Panc1 (cell line): ENCODE measurements at places on chromosomes 5 and 9.

DNA sequence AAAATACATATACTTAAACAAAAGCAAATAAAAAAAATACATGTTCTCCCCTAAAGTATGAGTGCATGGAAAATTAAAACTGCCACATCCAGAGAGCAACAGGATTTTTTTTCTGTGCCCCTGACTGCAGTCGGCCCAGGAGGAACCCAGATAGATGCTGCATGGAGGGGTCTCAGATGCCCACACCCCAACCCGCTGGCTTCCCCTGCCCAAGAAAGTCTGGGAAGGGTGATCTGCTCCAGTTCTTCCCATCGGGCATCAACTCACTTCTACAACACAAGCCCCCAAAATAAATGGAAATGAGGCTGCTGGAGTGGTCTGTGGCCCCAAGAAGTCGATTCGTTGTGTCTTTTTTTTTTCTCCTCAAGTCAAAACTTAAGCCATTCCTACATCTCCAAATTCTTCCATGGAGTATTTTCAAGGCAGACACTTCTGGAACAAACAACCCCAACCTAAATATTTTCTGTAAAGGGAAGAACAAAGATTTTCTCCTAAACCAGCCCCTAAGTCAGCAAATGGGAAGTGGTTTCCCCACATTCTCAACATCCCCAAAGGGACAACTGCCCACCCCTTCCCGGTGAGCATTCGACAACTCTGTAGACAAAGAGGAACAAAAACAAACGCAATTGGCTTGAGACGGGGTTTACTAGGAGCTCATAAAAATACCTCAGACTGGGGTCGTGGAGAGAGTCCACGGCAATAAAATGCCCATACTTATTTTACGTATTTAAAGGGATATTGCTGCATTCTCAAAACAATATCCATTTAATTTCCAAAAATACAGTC is 46.7 kb downstream of the ROR2 start:
- no peak for DNase-seq

- DNase-seq: no peak
Measured at GRCh38 chr5:68673106-68673822, 420.6 kb upstream of the SLC30A5 start.

DNA sequence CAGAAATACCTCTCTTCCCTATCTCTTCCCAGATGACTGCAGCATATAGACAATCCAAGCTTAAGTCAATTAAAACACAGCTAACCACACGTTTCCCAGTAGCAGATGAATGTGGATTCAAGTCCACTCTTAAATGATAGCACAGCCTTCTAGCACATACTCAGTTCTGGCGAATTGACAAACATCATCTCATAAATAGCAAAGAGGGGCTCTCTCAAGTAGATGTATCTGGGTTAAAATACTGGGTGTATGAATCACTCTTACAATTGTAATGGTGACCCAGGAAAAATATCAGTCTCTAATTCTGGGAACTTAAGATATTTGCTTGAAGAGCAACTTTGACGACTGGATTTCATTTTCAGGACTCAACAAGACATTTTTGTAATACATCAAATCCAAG is 67.0 kb upstream of the HAPLN1 start:
- DNase-seq: no peak

GRCh38 chr9:133928248-133928764 is 63.8 kb downstream of the VAV2 start:
- no peak for DNase-seq

- no peak for DNase-seq
Measured at GRCh38 chr9:477193-477592, 262.5 kb downstream of the DOCK8 start.

DNA sequence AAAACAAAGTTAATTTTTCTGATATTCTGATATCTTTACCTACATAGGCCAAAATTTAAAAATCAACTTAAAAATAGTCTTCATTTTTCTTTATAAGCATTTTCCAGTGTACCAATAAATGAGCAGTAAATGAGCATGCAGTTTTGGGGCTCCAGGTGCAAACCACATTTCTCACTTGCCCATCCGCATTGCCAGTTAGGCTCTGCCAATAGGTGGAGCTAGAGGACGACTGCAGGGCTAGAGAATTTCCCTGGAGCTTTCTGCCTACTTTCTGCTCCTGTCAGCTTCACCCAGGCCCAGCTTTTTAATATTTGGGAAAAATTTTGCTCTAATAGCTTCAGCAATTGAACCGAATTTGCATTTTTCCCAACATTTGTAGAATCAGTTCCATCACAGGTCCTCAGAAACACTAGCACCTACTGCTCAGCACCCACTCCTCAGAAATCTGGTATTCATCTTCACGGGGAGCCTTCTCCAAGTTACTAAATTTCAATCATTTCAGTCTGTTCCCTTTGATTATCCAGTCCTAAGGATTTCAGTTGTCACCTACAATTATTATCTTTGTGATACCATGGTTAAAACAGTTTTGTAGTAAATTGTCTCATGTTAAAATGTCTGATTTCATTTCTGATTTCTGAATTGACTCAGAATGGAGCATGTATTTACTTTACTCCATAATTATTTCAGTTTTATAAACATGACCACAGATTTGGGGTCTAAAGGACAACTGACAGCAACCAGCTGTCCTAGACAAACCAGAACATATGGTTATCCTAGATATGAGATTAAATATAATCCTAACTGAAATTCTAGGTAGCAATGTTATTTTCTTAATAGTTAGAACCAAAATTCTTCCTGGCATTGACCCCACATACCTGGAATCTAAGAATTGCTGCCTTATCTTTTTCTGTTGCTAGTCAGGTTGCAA is 104.6 kb upstream of the FAM174A start:
- DNase-seq: peak; percentile 61

- no peak for DNase-seq
Measured at GRCh38 chr5:168291342-168291963, at the start of gene WWC1. TSS of gene WWC1 (plus strand) at chr5:168291645. CDS start at chr5:168292153, 508 bp downstream.

GRCh38 chr9:38176251-38176650 is 107.2 kb upstream of the SHB start:
- DNase-seq: no peak
